ENCODE measurements at places on chromosomes 11 and 22.

DNA sequence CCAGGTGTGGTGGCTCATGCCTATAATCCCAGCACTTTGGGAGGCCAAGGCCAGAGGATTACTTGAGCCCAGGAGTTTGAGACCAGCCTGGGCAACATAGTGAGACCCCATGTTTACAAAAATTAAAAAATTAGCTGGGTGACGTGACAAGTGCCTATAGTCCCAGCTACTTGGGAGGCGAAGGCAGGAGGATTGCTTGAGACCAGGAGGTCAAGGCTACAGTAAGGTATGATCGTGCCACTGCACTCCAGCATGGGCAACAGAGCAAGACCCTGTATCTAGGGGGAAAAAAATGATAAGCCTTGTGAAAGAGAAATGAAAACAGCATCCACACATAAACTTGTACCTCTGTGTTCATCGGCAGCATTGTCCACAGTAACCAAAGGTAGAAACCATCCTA lies 8.1 kb upstream of the CCND1 start:
- DNase-seq, result no peak

DNA sequence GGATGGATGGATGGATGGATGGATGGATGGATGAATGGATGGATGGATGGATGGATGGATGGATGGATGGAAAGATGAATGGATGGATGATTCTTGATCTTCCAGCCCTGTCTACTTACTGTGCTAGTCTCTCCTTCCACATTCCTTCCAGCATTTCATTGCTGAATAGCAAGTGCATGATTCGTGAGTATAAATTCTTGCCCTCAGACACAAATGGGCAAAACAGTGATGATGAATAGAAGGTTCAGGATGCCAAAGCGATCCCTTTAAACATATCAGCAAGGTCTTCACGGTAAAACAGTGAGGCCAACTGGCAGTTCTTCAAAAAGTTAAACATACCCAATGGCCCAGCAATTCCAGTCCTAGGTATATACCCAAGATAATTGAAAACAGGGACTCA lies 400.2 kb downstream of the MN1 start:
- DNase-seq, result no peak

- no peak for DNase-seq
Measured at GRCh38 chr11:111336582-111337256, 38.4 kb downstream of the POU2AF3 start.

- DNase-seq, result no peak
Measured at GRCh38 chr11:13343067-13343466, 65.5 kb downstream of the BMAL1 start.

Measured in NCI-H446 (cell line).